BJ (cell line): ENCODE measurements at places on chromosomes 4 and X. TPM values are rescaled to one million over a fixed set of nuclear protein-coding genes. Genes with fewer than 3 reads are reported as not detected.

- no peak for DNase-seq
Measured at GRCh38 chr4:88419874-88420273, 37.0 kb upstream of the HERC5 start.

GRCh38 chr4:38860788-38861424 is 4.3 kb upstream of the TLR6 start:
- no peak for DNase-seq

DNA sequence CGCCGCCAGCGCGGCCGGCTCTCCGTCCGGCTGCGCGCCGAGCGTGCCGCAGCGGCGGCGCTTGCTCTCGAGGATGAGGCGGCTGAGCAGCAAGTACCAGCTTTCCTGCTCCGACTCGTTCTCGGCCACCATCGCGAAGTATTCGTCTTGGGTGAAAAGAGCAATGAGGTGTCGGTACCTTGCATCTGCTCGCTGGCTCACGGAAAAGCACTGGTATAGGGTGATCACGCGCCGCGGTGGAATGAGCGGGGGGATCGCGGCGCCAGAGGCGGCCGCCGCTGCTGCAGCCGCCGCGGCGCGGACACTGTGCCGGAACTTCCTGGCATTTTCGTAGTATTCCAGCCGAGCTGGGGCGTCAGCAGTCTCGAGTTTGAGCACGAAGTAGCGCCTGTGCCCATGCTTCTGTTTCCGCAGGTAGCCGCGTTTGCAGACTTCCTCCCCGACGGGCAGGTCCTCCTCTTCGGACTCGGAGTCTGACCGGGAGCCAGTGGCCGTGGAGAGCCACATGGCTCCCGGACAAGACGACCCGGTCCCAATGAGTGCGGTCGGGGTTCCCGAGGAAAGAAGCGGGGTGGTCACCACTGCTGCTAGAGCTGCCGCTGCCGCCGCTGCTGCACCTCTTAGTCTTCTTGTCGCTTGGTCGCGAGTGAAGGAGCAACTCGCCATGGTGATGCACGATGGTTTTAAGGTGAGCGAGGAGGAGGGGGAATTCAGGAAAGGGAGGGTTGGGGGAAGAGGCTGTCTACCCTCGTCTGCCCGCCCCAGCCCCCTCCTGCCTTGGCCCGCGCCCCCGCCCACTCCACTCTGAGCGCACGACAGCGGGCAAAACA is 469 bp downstream of the IRS4 start:
- no peak for DNase-seq

DNA sequence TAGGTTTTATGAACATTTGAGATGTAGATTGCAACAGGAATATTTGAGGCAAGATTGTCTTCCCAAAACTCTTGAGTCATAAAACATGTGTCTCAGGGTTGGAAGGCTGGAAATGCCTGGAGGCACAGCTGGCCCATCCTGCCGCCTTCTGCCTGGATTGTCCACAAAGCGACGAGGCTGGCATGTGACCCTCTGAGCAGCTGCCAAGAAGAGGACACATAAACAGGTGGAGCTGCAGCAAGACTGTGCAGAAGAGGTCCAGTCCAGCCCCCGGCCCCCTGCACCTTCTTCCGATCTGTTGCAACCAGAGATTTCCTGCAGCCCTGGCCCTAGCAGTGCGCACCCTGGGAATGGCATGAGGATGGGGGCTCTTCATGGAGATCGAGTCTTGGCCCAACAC is 101.9 kb upstream of the BCOR start:
- DNase-seq: no peak

- DNase-seq: no peak
Measured at GRCh38 chr4:134145369-134145768, 56.2 kb downstream of the PABPC4L start.

DNA sequence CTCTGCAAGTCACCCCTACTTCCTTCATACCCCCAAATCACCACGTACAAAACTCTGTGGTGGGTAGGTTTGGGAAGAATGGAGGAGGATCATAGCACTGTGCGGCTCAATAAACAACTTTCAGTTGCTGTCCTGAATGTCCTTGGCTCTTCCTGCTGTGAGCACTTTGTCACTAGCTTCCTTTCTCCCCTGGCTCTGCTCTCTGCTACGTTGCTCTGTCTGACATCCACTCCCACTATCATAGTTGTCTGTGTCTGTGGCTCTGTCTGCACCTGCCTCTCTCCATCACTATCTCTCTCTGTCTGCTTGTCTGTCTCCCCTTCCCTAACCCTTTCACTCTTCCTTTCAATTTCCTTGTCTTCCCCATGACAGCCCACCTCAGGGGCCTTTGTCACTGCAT is 21.2 kb upstream of the SMPX start:
- DNase-seq: no peak

DNA sequence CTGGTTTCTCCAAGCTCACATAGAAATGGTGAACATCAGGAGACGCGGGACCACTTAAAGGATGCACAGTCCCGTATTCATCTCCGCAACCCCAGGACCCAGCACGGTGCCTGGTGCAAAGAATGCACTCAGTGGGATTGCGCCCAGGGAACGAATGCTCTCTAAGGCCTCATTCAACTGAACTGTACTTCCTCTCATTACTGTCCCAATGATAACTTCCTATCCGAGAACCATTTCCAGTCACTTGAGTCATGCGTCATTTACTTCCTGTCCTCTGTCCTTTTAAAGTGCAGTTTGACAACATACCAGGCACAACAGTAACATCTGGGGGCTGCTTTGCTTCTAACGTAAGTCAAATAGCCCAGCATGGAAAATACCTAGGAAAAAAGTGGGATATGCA is 75.7 kb downstream of the RBM47 start:
- no peak for DNase-seq

DNA sequence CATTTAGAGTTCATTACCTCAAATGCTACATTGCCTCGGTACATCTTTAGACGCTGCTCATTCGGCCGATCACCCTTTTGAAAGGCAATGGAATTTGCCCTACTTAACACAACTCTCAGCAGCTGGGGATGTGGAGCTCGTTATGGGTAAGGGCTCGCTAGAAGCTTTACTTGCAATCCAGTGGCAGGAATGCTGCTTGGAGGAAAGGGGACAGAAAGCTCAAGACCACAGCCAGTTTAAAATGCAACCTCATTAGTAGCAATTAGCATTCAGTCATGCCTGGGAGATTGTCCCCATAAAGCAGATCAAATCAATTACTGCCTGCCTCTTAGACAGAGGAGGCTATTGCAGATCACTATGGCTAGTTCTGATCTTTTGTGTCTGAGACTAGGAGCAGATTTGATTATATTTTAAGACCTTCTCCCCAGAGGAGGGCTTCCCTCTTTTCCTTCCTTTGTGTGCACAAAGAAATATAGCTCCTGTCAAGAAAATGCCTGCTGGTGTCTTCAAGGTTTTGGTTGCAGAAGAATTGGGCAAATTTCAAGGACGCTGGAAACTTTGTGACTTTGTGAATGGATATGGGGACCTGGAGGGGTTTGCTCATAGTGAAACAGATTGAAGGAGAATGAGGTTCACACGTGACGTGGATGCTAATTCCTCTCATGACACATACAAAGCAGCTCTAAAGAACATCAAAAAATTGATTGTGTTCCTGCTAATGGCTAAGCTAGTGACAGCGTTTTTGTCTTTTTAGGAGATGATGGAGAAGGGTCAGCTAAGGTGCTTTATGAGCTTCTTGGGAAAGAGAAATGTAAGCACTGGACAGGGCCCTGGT is 237.5 kb upstream of the GLRA2 start:
- no peak for DNase-seq

GRCh38 chr4:156870131-156870530 is 101.5 kb downstream of the PDGFC start:
- DNase-seq: no peak

GRCh38 chr4:110071466-110071865 is 126.9 kb downstream of the ELOVL6 start:
- DNase-seq: no peak

GRCh38 chr4:173509036-173510001 is 20.7 kb downstream of the HAND2 start:
- no peak for DNase-seq

- DNase-seq: no peak
Measured at GRCh38 chr4:85860066-85860740, 385.3 kb downstream of the ARHGAP24 start.

DNA sequence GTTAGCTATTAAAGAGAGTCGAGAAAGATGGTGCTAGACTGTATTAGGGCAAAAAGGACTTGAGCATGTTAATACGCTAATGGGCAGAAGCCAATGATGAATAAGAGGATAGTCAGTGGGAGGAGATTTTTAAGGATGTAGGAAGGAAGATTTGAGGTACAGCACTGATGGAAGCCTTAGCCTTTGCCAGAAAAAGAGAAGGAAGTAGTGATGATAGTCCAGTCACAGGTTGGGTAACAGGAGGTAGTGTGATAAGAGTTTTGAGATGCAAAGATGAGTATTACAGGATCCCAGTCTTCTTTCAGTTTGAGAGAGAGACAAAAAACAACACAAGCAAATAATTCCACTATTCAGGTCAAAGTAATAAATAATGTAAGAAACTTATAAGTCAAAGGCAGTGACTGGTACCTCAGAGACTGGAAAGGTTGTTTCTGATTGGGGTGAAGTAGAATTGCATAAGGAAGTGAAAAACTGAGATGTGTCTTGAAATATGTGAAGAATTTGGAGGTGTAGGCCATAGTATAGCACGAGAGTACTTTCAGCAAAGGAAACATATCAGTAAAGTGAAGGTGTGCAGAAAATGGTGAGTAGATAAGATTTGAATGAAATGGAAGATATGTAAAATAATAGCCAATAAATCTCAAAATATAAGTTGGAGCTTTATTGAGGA is 22.1 kb upstream of the NDNF start:
- no peak for DNase-seq

- DNase-seq: no peak
Measured at GRCh38 chrX:72371405-72371804, 65.7 kb upstream of the CITED1 start.

GRCh38 chr4:71366766-71367165 is 27.9 kb downstream of the SLC4A4 start:
- DNase-seq: no peak

GRCh38 chr4:986428-986878 is 391 bp upstream of the IDUA start:
- DNase-seq: no peak

DNA sequence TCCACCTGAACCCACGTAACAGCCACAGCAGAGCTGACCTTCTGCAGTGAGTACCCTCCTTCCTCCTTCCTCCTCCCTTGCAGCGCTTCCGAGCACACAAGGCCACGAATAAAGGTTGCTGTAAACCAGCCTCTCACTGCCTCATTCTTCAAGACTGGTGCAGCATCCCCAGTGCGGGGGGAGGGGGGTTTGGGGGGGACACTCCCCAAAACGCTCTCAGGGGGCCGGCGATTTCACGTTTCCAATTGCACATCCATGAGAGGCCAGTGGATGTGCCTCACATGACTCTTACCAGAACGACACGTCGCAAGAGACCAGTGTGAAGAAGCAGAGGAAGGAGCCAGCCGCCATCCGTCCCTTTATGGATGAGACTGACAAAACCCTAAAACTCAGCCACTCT is 5.2 kb downstream of the DHRSX start:
- no peak for DNase-seq

DNA sequence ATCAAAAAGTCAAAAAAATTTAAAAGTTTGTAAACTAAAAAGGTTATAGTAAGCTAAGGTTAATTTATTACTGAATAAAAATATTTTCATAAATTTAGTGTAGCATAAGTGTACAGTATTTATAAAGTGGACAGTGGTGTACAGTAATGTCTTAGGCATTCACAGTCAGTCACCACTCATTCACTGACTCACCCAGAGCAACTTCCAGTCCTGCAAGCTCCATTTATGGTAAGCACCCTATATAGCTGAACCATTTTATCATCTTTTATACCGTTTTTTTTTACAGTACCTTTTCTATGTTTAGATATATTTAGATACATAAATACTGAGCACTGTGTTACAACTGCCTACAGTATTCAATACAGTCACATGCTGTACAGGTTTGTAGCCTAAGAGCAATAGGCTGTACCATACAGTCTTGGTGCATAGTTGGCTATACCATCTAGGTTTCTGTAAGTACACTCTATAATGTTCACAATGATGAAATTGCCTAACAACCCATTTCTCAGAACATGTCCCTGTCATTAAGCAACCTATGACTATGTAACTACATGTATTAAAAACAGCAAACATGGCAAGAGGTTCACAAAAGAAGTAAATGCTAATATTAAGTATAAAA is 18.6 kb downstream of the ACSL4 start:
- DNase-seq: no peak

DNA sequence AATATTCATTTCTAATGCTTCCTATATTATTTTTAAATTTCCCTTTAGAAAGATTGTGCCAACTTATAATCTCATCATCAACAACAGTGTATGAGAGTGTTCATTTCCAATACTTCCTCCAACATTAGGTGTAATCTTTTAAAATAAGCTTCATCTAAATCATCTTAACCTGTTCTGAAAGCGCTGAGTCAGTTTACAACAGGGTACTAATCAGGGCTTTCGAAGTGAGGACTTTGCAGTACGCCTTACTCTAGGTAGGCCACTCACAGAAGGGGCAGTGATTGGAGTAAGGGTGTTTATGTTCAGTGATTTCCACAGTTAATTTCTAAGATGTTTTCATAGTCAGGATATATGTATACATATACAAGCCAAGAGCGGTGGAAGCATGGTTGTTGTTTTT is 87.9 kb downstream of the FRAS1 start:
- DNase-seq: no peak

- no peak for DNase-seq
Measured at GRCh38 chr4:109850601-109851000, 2.7 kb downstream of the LRIT3 start.

DNA sequence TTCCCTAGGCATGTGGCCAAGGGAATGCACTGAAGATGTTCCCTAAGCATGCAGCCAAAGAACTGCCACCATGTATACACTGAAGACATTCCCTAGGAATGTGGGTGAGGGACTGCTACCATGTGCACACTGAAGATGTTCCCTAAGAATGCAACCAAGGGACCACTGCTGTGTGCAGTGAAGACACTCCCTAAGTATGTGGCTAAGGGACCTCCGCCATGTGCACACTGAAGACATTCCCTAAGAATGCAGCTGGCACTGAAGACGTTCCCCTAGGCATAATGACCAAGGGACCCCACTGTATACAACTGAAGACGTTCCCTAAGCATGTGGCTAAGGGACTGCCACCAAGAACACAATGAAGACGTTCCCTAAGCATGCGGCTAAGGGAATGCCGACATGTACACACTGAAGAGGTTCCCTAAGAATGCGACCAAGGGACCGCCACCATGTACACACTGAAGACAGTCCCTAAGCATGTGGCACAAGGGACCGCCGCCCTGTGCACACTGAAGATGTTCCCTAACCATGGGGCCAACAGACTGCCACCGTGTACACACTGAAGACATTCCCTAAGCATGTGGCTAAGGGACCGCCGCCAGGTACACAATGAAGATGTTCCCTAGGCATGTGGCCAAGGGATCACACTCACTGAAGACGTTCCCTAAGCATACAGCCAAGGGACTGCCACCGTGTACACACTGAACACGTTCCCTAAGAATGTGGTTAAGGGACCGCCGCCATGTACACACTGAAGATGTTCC is 25.6 kb downstream of the DHRSX start:
- no peak for DNase-seq

DUSP21 gene
- not detected in 2 replicates for polyA plus RNA-seq

HPSE gene
- polyA plus RNA-seq: 0.71 and 1.1 TPM in 2 replicates

JCHAIN gene
- polyA plus RNA-seq: 8.5 and 14.9 TPM in 2 replicates

ZC4H2 gene
- 8.2 and 12.1 TPM in 2 replicates for polyA plus RNA-seq
